T-helper 1 cell (primary cell): ENCODE measurements at places on chromosomes 6 and 20.

- no peak for DNase-seq
Measured at GRCh38 chr6:161406646-161407045, 132.8 kb upstream of the AGPAT4 start.

DNA sequence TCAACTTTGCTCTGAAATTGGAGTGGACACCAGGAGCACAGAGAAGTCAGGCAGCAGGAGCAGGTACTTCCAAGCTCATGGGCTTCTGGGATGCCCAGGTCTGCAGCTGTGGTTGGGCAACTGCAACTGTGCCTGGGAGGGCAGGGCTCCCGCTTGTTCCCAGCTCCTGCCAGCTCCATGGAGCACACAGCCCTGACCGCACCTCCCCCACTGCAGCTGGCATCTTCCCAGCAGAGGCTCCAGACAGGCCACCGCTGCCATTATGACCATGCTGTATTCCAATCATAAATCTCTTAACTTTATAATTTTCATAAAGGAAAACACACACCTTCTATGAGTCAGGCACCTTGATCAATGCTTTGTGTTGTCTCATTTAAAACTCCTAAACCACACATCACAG is 36.9 kb downstream of the STK38 start:
- no peak for DNase-seq

DNA sequence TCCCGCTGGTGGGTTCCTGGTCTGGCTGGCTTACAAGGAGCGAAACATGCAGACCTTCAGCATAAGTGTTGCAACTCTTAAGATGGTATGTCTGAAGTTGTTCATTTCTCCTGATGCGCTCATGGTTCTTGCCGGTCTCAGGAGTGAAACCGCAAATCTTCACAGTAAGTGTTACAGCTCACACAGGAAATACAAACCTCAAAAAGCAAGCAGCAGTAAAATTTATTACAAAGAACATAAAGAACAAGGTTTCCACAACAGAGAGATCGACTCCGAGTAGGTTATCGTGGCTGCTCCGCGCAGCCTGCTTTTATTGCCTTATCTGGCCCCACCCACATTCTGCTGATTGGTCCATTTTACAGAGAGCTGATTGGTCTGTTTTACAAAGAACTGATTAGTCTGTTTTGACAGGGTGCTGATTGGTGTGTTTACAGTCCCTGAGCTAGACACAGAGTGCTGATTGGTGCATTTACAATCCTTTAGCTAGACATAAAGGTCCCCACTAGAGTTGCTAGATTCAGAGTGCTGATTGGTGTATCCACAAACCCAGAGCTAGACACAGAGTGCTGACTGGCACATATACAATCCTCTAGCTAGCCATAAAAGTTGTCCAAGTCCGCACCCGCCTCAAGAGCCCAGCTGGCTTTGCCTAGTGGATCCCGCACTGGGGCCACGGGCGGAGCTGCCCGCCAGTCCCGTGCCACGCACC is 39.2 kb downstream of the TRIM27 start:
- peak; percentile 44 for DNase-seq

DNA sequence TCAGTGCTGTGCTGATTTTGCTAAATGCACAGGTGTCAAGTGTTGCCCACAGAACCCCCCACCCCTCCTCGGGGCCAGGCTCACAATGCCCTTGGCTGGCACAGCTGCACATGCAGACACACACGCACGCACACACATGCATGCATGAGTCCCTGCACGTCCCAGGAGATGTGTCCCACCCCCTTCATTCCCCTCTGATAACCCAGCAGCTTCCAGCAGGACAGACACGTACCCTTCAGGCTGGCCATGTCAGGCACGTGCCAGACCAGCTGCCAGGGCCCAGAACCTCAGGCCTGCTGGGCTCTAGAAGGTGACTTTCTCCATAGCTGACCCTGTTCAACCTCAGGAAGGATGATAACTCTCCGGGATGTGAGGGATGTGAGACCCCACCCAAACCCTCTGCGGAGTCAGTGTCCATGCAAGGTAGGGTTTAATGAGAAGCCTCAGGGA is 44.4 kb downstream of the MRPL14 start:
- no peak for DNase-seq
